ENCODE measurements at places on chromosomes 5 and 9.

GRCh38 chr9:257957-258356, 43.3 kb downstream of the DOCK8 start:
- no peak for DNase-seq

GRCh38 chr5:32936329-32936728, 225.2 kb downstream of the NPR3 start:
- no peak for DNase-seq

DNA sequence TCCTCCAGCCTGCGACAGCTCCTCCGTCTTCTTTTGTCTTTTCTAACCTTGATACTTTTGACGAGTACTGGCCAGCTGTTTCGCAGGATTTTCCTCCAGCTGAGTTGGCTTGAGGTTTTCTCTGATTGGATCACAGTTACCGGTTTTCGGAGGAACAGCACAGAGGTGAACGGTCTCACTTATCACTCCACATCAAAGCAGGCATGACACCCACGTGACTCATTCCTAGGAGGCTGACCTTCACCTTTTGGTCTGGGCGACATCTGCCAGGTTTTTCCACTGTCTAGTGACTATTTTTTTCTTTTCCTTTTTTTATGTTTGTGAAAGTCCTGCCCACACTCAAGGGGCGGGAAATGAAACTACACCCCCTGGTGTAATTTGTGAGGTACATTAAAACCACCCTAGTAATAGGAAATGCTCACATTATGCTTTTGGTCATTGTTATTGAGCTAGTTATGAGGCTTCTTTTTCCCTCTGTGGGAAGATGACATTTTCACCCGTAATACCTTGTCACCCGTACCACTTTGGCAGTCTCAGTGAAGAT, 319.2 kb downstream of the GADD45G start:
- DNase-seq = no peak

DNA sequence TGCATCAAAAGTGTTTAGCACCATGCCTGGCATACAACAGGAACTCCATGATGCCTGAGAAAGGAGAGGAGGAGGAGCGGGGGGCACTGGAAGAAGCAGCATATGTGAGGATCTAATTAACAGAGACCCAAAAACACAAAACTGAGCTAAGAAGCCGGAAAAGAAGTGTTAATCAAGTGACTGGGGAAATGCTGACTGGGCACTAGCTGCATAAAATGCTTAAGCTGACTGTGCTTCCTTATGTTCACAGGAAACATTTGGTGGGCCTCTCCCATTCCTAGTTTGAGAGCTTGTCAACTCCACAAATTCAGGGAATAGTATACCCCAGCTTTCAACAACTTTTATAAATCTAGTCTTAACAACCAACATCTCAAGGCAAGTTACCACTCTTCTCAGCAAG, 26.6 kb downstream of the DEPDC1B start:
- no peak for DNase-seq

- no peak for DNase-seq
Measured at GRCh38 chr5:157193699-157194424, 13.2 kb downstream of the ITK start.

DNA sequence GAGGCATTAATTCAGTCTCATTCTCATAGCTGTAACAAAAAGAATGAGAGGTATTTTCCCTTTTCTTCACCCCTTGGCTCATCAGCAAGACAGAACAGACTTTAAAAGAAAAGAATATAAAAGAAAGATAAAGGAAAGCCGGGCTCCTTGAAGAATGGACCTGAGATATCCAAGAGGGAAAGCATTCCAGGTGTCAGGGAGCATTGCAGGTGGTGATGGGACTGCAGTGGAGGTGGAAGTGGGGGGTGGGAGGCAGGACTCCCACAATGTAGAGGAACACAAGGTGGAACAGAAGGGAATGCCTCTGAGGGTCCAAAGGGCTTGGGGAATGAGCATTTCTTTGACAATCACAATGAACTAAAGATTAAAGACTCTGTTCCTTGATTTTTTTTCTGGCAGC, 10.7 kb upstream of the PUM3 start:
- no peak for DNase-seq

DNA sequence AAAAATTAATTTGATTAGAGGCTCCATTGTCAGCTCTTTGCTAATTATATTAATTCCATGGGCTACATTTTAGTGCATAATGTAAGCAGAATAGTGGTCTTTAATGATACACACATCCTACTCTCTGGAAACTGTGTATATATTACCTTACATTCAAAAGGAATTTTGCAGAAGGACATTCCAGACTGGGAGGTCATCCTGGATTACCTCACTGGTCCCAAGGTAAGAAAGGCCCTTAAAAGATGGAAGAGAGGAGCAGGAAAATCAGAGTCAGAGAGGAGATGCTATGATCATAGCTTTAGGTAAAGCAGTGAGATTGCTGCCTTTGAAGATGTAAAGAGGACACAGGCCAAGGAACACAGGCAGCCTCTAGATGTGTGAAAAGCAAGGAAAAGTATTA, 1180.8 kb downstream of the CDH12 start:
- DNase-seq = no peak

- no peak for DNase-seq
Measured at GRCh38 chr9:81823672-81824554, 104.3 kb upstream of the SPATA31D4 start.

DNA sequence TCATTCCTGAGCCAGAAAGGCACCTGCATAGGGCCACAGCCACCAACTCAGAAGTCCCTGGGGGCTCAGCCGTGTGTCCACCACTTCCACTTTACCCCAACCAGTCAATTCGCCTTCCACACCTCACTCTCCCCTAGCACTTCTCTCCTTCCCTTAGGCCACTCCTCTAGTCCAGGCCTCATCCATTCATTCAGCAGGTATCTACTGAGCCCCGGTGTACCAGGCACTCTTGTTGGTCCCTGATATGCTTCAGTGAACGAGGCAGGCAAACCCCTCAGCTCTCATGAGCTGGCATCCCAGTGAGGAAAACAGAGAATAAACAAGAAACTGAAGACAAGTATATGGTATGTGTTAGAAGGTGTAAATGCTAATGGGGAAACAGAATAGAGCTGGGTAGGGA, 28.7 kb downstream of the NDUFA8 start:
- no peak for DNase-seq

DNA sequence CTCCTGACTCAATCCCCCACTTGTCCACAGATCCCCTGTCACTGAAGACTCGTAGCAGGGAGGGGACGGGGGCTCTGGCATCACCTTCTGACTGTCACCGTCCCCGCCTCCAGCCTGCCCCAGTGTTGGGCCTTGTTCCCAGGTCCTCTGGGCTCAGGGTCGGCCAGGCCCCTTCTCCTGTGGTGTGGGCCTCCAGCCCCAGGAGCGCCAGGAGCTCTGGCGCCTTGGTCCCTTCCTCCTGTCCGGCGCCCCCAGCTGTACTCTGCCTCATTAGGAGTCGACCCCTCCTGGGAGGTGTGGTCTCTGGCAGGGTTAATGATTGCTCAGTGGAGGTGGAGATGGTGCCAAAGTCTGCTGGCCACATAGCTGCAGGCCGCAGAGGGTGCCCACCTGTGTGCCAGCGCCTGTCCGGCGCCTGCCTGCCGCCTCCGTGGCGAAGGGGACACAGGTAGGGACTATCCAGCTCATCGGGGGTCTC, at the start of gene CDHR2:
Gene CDHR2, plus strand, starts transcription at position 376 of the 478 bp plus-strand sequence. CDS start 16,011 bp downstream, outside the sequence.
- DNase-seq = no peak

DNA sequence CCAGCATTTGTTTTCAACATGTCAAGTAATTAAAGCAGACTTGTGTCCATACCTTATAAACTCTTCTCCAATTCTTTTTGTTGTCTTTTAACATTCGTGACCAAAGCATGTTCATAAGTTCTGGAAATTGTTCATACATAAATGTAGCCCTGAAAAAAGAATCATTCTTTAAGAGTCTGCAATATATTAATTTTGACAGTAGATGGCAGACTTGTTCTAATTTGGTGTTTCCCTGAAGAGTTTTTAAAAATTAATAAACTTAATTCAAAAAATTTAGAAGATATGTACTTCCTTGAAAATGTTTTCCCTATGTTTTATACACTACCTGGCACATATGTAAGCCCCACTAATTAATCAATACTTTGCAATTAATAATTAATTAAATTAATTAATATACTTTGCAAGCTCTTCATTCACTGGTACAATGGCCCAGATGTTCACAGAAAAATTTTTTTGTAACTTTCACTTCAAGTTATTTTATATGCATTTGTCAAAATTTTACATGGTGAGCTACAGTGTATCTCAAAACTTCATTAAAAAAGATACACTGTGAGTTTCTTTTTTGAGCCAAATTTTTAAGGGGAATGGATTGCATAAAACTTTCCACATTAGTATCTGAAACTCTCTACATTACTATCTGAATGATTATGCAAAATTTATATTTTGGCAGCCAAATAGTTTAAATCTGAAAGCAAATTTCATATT, 42.1 kb downstream of the CLINT1 start:
- DNase-seq = no peak

DNA sequence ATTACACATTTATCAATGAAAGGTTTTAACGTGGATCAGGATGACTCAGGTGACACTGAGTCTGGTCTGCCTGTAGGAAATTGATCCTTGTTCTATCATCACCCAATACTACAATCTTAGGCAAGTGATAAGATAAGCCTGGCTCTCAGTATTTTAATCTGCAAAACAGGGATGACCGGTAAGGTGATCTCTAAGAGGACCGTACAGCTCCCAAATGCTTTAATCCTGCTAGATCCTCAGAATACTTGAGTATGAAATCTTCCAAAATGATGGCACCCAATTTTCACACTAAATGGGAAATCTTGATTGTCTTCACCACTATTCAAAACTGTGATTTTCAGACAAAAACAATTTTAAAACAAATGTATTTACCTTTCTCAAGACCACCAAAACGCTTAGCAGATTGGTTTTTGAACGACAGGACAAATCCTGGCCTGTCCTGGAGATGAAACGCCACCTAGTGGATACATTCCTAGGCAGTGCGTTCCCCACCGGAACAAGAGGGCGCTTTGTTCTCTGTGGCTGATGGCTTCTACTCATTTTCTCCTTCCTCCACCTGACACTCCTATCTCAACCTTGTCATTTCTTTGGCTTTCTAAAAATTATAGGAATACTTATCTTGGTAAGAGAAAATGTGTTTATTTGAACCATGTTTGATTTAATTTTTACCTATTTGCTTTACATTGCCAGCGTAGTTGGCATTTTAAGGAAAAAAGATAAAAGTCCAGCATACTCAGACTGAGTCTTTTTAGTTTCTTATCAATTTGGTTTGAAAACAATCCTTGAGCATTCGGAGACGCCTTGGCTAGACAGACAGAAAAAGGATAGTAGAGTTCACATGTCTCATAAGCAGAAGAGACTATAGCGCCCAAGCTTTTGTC, 41.2 kb upstream of the VCAN start:
- DNase-seq = peak; percentile 19

DNA sequence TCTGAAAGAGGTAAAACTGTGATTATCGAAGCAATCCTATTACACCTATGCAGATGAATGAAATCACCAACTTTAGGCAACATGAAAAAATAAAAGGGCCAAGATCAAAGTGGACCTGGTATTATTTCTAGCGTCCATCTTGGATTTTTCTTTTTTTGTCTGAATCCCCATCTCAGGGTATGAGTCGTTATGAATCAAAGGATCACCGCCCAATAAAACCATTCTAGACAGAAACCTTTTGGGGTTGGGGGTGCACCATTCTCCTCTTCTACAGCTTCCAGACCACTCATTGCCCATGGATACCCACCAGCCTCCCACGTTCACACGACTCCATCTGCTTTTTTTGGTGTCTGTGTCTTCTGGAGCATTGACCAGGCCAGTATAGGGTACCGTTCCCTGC, 33.4 kb downstream of the MAP1B start:
- DNase-seq = no peak

All from T-helper 9 cell (primary cell).